HepG2 (cell line): ENCODE measurements at places on chromosomes 4 and X. TPM values are rescaled to one million over a fixed set of nuclear protein-coding genes. Genes with fewer than 3 reads are reported as not detected.

The HSFX3 gene
- not detected in 2 replicates for total RNA-seq

The ARAP2 gene
- 1.4 and 1.5 TPM in 2 replicates for total RNA-seq

The ARX gene
- total RNA-seq = not detected in 2 replicates

The STAP1 gene
- not detected in 2 replicates for total RNA-seq

The ITM2A gene
- total RNA-seq = not detected in 2 replicates

The SHROOM4 gene
- total RNA-seq = 0.15 and 0.18 TPM in 2 replicates

The LEF1 gene
- 0.22 and 0.35 TPM in 2 replicates for total RNA-seq

The STATH gene
- total RNA-seq = not detected in 2 replicates

The ESX1 gene
- not detected in 2 replicates for total RNA-seq

The MAGEA2B gene
- 0.09 TPM in 1 of 2 replicates, not detected in the other for total RNA-seq

The GPC3 gene
- total RNA-seq = 805 and 1,799 TPM in 2 replicates

The ADAMTS3 gene
- not detected in 2 replicates for total RNA-seq

The GNRHR gene
- total RNA-seq = not detected in 2 replicates

The CHM gene
- total RNA-seq = 15.1 and 19.6 TPM in 2 replicates

The SYP gene
- 1.7 and 2.5 TPM in 2 replicates for total RNA-seq

The RFC1 gene
- 78.8 and 118 TPM in 2 replicates for total RNA-seq

The ADGRL3 gene
- total RNA-seq = 0.04 TPM in 2 replicates

The FRG2 gene
- not detected in 2 replicates for total RNA-seq

The NMU gene
- total RNA-seq = not detected in 2 replicates

The F11 gene
- total RNA-seq = 27.6 and 58.0 TPM in 2 replicates

The TACC3 gene
- 21.2 and 35.4 TPM in 2 replicates for total RNA-seq

The AWAT2 gene
- not detected in 2 replicates for total RNA-seq

The PLAC8 gene
- total RNA-seq = 3.0 and 4.1 TPM in 2 replicates

The TCEAL3 gene
- 0.09 TPM in 1 of 2 replicates, not detected in the other for total RNA-seq

The FAM9C gene
- total RNA-seq = not detected in 2 replicates

The PDCL2 gene
- not detected in 2 replicates for total RNA-seq

The ADAM29 gene
- total RNA-seq = not detected in 2 replicates

The NPY5R gene
- not detected in 2 replicates for total RNA-seq

The EMCN gene
- total RNA-seq = not detected in 2 replicates

The PRDM5 gene
- total RNA-seq = not detected in 2 replicates

The CD99L2 gene
- 2.8 and 7.6 TPM in 2 replicates for total RNA-seq

The STBD1 gene
- 3.5 and 4.3 TPM in 2 replicates for total RNA-seq

The ACE2 gene
- 2.2 and 3.1 TPM in 2 replicates for total RNA-seq

The LDB2 gene
- not detected in 2 replicates for total RNA-seq

The F9 gene
- not detected in 2 replicates for total RNA-seq

The MAOA gene
- total RNA-seq = 14.7 and 24.6 TPM in 2 replicates

The RTL3 gene
- not detected in 2 replicates for total RNA-seq

The SLC16A2 gene
- 0.07 TPM in 1 of 2 replicates, not detected in the other for total RNA-seq

The P2RY8 gene
- total RNA-seq = 0.66 and 1.0 TPM in 2 replicates
